ENCODE measurements at places on chromosomes 12 and 14.
A peak's percentile ranks its signal among the peaks of the same experiment; 100 is the strongest.

DNA sequence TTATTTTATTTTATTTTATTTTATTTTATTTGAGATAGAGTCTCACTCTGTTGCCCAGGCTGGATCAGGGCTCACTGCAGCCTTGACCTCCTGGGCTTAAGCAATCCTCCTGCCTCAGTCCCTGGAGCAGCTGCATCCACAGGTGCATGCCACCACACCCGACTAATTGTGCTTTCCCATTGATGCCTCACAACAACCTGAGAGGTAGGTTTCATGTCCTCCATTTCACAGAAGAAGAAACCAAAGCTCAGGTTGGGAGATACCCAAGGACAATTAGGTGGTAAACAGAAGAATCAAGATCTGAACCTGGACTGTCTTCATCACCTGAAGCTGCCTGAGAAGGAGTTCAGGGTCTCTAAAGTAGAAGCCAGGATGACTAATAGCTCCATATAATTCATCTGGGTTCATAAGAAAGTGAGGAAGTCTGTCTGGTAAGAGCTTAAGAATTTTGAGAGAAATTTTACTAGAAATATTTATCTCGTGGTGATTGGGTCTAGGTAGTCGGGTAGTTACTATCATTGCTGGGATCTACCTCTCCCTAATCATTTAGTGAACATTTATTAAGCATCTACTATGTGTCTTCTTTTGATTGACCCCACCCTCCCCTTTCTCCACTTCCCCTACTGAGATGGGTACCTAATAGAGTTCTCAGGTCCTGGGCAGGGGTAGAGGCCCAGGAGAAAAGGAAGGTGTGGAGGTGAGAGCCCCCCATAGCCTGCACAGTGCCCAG, 23.2 kb upstream of the ATP5MC2 start:
- no peak for DNase-seq

DNA sequence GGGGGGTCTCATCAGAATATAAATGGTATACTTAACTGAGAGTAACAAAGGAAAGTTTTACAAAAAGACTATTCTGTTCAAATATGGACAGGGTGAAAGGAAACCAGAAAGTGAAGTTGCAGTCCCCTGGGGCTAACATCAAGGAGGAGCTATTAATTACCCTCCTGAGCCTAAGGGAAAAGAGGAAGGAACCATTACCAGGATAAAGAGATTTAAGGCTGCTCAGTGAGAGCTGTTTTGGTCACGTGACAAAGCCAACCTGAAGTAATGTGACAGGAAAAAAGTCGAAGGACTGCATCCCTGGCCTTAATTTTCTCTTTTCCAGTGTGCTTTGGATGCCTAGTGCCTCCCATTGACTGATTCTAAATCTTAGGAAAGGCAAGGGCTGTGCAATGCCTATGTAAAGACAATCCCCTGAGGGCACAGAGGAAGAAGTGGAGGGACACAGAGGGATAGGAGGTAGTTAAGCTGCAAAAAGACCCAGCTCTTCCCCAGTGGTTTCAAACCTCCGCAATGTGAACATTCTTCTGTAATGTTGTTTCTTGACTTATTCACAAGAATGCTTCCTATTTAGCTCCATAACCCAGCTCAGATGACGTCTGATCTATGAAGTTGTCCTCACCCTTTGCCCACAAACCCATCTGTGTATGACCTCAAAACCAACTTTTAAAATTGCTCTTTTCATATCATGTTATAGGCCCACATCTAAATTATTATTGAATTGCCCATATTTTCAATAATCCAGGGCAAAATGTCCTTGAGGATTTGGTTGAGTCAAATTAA, 187.7 kb upstream of the DCN start:
- DNase-seq: no peak

GRCh38 chr12:108498136-108498535, 16.9 kb upstream of the FICD start:
- DNase-seq: no peak

GRCh38 chr12:31496257-31496656, 94.7 kb downstream of the DENND5B start:
- DNase-seq: no peak

DNA sequence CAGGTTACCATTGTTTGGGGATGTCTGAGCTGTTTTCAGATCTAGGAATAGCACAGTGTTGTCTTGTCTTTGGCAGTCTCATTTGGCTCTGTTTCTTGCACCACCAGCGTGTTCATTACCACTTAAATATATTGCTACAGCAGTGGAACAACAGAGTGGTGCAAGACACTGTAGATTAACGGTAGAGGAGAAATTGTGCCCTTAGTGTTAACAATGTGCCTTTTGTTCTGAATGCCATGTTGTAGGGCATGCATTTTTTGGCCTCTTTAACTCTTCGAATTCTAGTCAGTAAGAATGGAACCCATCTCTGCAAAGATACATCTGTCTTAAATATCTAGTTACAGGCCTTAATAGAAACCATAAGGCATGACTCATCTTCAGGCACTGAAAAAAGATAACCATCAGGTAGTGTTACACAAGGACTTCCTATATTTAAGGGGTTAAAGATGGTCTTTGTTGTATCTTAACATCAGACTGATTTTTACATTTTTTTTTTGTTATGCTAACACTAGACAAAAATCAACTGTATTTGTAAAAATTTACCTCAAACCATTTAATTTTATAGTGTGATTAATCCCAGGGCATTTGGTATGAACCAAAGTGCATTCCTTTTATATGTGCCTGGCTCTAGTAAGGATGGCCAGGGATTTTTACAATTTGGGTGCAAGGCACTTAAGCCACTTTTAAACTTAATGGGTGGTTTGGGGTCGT, 12.9 kb downstream of the DYRK2 start:
- peak; percentile 84 for DNase-seq

DNA sequence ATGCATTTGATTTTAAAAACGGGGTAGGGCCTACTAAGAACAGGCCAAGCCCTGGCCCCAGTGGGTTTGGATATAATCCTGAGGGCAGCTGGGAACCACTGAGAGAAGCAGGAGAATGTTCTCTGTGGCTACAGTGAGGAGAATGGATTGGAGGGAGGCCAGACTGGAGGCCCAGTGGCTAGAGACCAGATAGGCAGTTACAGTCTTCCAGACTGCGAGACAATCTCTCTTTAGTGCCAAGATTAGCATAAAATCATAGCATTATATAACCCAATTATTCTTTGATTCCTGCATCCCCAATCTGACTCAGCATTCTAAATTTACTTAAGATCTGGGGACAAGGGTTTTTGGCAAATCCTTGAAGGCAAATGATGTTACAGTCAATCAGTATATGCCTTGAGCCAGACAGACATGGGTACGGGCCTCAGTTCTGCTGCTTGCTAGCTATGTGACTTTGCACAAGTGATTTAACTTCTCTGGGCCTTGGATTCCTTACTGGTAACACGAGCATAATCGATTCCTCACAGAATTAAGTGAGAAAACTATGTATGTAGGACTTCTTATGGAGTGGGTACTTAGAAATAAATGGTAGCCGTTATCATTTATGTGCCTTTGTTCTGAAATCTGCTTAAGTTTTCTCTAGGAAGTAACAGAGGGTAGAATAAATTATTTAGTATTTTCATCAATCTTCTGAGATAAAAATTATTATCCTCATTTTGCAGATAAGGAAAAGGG, 18.3 kb downstream of the NINJ2 start:
- no peak for DNase-seq

GRCh38 chr14:100696008-100696407, 30.7 kb upstream of the DLK1 start:
- DNase-seq: no peak

GRCh38 chr12:32569259-32569658, 109.8 kb upstream of the DNM1L start:
- DNase-seq: no peak

- DNase-seq: no peak
These were observed 20.5 kb downstream of the PSMC1 start for GRCh38 chr14:90276646-90277367.

GRCh38 chr12:129819391-129819790, 84.4 kb downstream of the TMEM132D start:
- DNase-seq: no peak

- no peak for DNase-seq
These were observed 221.0 kb upstream of the PWP1 start for GRCh38 chr12:107464644-107465043.

- no peak for DNase-seq
These were observed 4.2 kb downstream of the AQP5 start for GRCh38 chr12:49965836-49966235.

DNA sequence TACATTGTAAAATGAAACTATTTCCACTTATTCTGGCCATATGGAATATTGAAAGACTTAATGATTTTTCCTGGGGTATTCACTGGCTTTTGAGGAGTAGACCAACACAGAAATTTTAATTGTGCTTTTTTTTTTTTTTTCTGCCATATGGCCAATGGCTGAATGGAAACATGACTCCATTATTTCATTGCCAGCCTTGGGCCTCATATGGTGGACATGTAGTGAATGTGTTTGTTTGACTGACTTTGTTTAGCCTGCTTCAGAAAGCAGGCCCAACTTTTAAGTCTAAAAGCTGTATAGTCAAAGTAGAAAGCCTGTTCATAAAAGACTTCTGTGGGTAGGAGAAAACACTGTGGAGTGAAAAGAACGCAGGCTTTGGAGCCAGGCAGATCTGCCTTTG, 2.4 kb downstream of the GNG2 start:
- DNase-seq: no peak

- no peak for DNase-seq
These were observed 28.6 kb upstream of the AEBP2 start for GRCh38 chr12:19410629-19411185.

- DNase-seq: no peak
These were observed 103.3 kb upstream of the CCDC175 start for GRCh38 chr14:59679872-59680271.

DNA sequence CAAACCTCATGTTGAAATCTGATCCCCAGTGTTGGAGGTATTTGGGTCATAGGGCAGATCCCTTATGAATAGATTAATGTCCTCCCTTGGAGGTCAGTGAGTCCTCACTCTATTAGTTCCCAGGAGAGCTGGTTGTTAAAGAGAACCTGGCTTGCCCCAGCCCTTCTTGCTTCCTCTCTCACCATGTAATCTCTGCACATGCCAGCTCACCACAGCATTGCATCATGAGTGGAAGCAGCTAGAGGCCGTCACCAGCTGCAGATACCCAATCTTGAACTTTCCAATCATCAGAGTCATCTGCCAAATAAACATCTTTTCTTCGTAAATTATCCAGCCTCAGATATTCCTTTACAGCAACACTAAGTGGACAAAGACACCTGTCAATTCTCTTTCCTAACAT, 161.8 kb upstream of the IGF1 start:
- DNase-seq: no peak

- no peak for DNase-seq
These were observed 11.5 kb downstream of the PTGER2 start for GRCh38 chr14:52325630-52326029.
